AML-193 (cell line): ENCODE measurements at places on chromosomes 6 and 20.

DNA sequence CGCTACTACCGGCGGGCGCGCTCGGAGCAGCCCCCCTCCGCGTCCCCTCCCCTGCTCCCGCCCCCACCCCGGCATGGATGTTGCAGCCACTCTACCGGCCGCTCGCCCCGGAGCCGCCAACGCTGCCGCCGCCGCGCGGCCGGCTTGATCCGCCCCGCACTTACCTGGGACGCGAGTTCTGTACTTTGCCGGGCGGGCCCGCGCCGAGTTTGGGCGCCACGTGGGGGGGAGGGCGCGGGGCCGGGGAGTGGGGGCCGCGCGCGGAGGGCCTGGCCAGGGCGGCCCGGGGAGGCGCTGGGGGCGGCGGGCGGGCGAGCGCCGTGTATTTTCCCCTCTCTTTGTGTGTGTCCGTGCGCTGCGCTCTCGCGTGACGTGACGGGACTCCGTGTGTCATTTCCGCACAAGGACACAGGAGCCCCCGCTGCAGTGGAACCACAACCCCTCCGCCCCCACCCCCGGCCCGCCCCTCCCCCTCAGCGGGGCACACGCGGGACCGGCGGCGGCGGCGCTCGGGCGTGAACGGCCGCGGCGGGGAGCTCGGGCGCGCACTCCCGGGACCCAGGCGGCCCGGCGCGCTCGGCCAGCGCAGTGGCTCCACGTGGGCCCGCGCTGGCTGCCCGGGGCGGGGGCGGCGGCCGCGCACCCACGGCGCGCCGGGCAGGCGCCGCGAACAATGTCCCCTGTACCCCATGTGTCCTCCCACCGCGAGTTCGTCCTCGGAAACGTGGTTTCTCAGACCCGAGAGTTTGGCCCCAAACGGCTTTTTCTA is at the start of gene BEND3:
Gene BEND3 (minus strand): TSS at position 590 of the 769 bp plus-strand sequence. CDS start 16,230 bp downstream, outside the sequence.
- no peak for DNase-seq

DNA sequence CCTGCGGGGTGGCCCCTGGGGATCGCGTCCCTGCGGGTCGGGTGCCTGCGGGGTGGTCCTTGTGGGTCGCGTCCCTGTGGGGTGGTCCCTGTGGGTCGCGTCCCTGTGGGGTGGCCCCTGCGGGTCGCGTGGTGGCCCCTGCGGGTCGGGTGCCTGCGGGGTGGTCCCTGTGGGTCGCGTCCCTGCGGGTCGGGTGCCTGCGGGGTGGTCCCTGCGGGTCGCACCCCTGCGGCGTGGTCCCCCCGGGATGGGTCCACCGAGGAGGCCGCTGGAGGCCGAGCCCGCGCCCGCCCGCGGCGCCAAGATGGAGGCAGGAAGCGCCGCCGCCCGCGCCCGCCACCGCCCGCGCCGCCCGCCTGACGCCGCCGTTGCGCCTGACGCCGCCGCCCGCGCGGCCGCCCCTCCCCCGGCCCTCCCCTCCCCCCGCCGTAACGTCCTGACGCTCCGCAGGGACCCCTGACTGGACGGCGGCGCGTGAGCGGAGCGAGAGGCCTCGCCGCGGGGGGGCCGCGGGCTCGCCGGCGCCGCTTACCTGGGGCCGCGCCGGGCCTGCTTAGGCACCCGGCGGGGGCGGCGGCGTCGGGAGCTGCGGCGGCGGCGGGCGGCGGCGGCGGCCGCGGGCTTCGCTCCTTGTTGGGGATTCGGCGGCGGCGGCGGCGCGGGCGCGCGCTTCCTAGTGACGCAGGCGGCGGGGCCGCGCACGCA is at the start of gene GMEB2:
Gene GMEB2 (minus strand): TSS at position 678 of the 705 bp plus-strand sequence. CDS start 7,704 bp downstream, outside the sequence.
- DNase-seq: peak; percentile 68

DNA sequence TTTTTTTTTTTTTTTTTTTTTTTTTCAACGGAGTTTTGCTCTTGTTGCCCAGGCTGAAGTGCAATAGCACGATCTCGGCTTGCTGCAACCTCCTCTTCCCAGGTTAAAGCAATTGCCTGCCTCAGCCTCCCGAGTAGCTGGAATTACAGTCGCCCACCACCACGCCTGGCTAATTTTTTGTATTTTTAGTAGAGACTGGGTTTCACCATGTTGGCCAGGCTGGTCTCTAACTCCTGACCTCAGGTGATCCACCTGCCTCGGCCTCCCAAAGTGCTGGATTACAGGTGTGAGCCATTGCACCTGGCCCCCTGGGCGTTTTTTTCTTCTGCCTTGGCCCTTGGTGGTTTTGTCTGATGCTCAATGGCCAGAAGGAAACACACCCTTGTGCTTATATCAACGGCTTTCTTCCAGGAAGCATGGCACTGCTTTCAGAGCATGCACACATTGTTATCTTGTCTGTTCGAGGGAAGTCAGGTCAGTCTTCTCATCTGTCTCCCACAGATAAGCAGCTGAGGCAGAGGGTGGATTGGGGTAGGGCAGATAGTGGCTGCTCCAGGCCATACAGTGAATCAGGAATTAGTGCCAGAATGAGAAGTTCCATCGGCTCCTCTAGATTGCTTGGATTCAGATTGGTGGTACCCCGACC is 203.1 kb downstream of the TSHZ2 start:
- no peak for DNase-seq

DNA sequence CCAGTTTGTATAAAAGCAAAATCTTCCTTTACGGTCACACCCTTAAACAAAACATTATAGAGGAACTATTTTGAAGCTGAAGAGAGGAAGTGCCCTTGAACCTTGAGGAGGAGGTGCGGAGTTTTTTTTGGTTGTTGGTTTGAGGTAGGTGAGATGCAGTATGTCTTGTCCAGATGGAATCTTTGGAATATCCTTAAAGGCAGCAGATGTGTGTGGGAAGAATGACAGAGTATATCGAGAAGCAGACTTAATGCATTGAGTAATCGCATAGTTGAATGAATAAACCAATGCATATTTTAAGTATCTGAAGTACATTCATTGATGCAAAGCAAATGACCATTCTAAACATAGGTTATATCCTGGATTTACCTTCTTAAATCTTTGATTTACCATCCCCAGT is 49.9 kb downstream of the AIG1 start:
- DNase-seq: no peak

GRCh38 chr6:11298651-11299420 is 66.4 kb upstream of the NEDD9 start:
- DNase-seq: no peak

- DNase-seq: no peak
Measured at GRCh38 chr6:13378669-13379590, 50.6 kb upstream of the TBC1D7 start.

DNA sequence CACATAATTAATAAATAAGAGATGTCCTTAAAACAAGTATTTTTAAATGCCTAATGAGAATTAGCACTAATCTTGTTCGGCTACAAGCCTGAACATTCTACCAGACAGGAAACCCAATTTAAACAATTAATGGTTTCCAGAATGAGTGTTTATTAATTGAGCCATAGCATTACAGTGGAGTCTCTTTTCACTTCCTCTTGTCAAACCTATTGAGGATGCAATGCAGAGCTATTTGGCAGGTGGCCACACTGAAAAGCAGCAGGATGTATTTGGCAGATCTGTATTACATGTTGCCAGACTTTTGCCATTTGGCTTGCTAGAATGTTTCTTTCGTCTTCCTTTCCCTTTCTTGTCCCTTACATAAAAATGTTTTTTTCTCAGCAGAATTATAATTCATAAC is 475.2 kb upstream of the MARCKS start:
- peak; percentile 87 for DNase-seq

- no peak for DNase-seq
Measured at GRCh38 chr20:62634330-62634967, 7.9 kb upstream of the SLCO4A1 start.

DNA sequence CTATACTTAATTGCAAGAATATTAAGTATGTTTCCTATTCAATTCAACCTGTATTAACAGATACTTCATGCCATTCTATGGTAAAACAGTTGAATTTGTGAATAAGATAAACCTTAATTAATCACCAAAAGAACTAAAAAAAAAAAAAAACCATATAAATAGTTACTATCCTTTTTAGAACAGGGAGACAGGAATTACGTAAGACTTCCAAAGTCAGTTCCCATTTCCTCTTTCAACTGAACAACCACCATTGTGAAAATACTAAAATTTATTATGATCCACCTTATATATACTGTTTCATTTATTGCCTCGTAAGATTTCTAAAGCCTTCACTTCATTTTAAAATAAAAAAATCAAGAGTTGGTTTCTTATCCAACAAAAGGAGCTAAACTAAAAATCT is 9.4 kb downstream of the CCNC start:
- DNase-seq: peak; percentile 18

DNA sequence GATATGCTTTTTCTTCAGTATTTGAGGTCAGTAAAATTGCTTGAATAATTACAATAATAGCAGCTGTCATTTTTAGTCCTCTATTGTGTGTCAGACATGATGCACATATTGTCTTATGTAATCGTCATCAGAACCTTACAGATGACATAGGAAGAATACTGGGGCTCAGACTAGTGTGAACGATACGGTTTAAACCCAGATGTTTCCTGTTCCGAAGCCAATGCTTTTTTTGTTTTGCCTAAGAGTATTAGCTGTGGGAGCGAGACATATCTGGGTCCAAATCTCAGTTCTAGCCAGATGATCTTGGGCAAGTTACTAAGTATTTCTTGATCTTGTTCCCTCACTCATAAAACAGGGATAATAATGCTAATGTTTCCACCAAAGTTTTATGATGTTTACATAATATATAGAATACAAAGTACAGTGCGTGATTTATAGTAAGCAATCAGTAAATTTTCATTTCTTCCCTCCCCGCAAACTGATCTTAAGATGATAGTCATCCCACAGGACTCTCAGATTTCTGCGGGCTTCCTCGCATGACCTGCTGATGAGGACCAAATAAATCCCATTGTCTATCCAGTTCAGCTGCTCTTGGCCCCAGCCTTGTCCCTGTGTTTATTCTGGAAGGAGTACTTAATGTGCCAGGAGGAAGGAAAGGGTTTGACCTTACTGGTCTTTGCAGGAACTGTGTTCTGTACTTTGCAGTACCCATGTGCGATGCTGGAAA is 98.2 kb downstream of the CAP2 start:
- no peak for DNase-seq

GRCh38 chr6:117989086-117989485 is 82.0 kb downstream of the SLC35F1 start:
- no peak for DNase-seq

DNA sequence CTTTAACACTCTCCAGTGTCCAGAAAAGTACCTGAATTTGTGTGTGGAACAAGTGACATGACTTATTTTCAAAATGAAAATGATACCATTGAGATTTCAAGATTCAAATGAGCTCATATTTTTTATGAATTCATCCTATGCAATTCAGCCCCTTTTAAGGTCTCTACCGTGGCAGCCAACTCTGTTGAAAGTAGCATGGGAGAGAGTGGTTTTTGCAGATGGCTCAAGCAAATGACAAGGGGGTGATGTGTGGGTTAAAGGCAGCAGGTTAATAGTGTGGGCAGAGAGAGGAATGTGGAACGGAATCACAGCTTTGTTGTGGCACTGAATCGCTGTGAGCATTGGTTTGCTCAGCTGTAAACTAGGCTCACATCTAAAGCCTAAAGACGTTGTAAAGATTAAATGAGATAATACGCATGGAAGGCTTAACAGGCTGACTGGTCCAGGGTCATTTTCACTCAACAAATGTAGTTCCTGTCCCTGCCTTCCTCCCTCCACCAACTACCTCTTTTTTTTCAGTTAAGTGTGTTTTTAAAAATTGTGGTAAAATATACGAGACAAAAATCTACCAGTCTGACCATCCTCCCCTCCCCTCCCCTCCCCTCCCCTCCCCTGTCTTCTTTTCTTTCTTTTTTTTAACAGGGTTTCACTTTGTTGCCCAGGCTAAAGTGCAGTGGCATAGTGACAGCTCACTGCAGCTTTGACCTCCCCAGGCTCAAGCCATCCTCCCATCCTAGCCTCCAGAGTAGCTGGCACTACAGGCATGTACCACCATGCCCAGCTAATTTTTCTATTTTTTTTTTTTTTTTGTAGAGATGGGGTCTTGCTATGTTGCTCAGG is 114.7 kb upstream of the ZNF217 start:
- DNase-seq: peak; percentile 38

DNA sequence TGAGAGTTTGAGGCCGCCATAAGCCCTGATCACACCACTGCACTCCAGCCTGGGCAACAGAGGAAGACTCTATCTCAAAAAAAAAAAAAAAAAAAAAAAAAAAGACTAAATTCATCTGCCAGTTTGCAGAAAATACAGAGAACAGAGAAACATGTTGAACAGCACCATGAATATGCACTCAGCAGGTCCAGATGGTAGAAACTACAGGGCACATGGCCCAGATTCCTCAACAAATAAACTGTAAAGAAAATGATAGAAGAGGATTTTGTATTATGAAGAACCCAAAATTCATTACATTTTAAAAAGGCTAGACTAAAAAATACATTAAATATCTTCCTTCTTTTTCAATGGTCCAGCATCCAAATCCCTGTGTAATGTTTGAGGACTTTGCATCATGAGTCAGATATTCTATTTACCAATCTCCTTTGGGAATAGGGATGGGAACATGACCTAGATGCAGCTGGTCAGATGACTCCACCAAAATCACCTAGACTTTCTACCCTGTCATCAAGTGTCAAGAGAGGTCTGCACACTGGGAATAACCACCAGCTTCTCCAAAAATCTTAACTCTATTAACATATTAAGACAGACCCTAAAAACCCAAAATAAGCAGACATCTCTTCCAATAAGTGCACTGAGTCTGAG is 189.1 kb upstream of the TCF21 start:
- DNase-seq: no peak

DNA sequence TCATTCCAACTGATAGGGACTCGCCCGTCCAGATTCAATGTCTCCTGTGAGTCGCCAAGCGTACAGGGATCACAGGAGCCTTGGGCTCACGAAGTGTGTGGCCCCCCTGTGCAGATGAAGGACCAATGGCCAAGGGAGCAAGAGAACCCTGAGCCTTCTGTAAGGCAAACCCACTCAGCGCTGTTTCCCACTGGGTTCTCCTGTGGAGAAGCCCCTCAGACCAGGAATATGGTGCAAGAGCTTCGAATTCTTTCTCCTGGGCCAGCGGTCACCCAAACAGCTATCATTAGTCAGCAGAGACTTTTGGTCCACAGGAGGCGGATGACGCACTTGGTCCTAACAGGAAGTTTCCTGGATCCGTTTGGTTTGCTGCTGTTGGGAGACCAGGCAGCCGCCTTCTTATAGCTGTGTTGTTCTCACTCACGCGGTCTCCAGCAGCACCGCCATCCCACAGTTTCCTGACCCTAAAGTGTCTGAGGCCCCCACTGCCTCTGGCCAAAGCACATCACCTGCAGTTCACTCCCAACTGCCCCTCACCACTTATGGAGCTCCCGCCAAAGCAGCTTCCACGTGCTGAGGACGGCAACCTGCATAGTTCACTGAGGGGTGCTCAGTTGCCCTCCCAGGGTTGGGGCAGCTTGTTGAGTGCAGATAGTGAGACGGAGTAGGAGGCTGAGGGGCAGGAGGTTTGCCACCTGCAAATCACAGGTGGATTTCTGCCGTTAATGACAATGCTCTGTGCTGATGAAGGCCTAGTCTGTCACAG is 268.6 kb downstream of the ERMARD start:
- DNase-seq: no peak

- peak; percentile 54 for DNase-seq
Measured at GRCh38 chr20:32789896-32790750, 27.9 kb downstream of the DNMT3B start.

DNA sequence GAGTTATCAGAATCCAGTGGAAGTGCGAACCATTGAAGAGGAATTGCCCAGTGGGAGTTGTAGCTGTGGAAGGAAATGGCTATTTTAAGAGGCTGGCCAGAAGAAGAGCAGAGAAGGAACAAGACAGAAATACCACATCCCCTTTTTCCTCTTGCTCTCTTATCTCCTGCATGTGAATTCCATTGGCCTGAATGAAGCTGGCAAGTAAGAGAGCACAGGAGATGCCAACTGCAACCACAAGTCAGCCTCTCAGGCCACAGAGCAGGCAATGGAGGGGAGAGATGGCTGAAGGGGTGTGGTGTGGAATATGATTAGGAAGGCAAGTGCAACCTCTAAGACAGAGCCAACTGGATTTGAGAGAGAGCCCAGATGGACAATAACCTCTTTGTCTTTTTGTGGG is 362.7 kb upstream of the IMPG1 start:
- no peak for DNase-seq
